ENCODE measurements at places on chromosomes 13 and 19.

GRCh38 chr19:16134510-16134909 lies 9.0 kb upstream of the HSH2D start:
- DNase-seq, result no peak

GRCh38 chr19:19329126-19329525 lies 8.5 kb downstream of the MAU2 start:
- no peak for DNase-seq

GRCh38 chr19:39426170-39426569 lies 9.6 kb downstream of the RPS16 start:
- no peak for DNase-seq

- DNase-seq, result no peak
These were observed 68.1 kb downstream of the ARHGEF7 start for GRCh38 chr13:111183087-111183645.

GRCh38 chr13:36666477-36667229 lies 7.2 kb upstream of the SERTM1 start:
- no peak for DNase-seq

DNA sequence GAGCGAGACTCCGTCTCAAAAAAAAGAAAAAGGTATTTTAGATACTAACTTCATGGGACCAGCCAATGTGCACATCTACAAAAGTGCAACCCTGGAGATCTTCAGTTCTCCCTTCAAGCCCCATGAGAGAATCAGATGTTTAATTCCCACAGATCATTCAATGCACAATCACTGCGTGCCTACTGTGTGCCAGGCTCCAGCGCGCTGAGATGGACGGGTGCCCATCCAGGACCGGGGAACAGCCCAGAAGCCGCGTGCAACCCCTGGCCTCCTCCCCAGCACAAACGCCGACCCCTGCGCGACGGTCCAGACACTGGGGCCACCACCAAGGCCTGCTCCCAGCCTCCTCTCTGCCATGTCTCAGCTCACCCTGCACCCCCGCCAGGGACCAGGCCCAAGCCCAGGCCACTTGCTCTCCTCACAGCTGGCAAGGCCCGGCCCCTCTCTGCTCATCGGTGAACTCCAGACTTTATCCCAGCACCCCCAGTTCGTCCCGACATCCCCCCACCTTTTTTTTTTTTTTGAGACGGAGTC lies 5.3 kb downstream of the BTBD2 start:
- no peak for DNase-seq

- DNase-seq, result peak; percentile 69
These were observed 2.1 kb upstream of the PCDH8 start for GRCh38 chr13:52850396-52851136.

DNA sequence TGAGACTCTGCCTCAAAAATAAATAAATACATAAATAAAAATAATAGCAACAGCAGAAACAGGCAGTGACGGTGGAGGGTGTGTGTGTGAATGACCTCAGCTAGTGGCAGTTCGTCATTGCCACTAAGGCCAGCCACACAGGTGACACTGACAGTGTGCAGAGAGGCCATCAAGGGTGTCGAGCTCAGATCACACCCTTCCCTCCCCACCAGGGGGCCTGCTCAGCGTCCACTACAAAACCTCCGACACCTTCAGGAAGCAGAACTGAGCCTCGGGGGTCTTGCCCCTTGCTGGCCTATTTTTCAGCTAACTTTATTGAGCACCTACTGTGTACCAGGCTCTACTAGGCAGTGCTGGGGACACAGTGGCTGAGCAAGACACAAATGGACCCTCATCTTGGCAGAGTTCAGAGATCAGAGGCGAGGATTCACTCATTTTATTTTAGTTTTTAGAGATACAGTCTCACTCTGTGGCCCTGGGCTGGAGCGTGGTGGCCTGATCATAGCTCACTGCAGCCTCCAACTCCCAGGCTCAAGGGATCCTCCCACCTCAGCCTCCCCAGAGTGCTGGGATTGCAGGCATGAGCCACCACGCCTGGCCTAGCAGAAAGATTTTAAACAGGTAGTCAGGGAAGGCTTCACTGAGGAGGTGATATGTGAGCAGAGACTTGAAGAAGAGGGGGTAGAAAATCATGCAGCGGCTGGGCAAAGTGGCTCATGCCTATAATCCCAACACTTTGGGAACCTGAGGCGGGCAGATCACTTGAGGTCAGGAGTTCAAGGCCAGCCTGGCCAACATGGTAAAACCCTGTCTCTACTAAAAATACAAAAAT lies 30.3 kb upstream of the SEMA6B start:
- DNase-seq, result peak; percentile 45

- no peak for DNase-seq
These were observed 50.6 kb downstream of the XPO4 start for GRCh38 chr13:20851844-20852402.

- DNase-seq, result no peak
These were observed 4.0 kb downstream of the NKPD1 start for GRCh38 chr19:45156751-45157150.

DNA sequence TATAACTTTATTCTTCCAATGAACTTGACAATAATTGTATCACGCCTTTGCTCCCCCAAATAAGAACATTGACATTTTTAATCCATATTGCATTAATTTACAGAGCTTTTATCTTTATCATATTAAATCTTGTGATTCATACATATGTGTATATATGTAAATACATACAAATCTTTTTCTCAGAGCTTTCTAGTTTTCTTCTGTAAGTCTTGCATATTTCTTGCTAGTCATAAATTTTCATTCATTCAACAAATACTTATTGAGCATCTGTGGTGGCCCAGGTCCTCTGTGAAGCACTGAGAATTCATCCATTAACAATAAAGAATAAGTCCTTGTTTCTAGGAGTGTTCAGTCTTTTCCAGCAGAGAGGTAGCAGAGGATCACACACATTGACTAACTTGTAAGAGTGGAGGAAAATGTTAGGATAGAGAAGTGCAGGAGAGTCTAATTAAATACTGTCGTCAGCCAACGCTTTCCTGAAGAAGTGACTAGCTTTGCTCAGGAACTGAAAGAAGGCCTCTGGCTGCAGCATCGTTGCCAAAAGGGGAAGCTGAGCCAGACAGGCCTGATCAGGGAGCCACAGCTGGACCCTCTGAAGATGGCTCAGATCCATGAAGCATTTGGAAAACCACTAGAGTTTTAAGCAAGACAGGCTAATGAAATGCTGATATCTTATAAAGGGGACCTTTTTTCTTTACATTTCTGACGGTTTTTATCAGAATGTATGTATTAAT lies 38.6 kb upstream of the LAMP1 start:
- DNase-seq, result no peak

DNA sequence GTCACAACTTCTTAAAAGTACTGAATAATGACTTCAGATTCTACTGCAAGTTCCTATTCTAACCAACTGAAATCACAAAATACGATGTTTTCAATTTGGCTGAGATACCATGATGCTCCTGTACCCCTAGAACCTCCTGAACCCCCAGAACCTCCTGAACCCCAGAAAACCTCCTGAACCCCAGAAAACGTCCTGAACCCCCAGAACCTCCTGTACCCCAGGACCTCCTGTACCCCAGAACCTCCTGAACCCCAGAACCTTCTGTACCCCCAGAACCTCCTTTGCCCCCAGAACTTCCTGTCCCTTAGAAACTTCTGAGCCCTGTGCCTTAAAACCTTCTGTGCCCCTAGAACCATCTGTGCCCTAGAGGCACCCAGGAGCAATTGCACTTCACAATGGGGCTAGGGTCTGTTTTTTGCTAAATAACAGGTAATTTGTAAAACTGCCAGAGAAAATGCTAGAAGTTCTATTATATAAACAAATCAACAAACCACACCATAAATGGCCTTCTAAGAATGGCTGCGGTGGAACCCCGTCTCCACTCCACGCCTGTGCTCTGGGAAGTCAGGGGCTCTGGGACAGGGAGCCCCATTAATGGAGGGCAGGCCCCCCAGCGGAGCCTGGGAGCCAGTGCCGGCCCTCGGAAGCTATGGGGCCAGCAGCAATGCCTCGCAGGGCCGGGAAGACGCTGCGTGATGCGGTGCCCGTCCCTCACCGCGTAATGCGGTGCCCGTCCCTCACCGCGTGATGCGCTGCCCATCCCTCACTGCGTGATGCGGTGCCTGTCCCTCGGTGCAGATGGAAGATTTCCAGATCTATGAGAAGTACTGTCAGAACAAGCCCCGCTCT lies 21.3 kb upstream of the F7 start:
- no peak for DNase-seq

DNA sequence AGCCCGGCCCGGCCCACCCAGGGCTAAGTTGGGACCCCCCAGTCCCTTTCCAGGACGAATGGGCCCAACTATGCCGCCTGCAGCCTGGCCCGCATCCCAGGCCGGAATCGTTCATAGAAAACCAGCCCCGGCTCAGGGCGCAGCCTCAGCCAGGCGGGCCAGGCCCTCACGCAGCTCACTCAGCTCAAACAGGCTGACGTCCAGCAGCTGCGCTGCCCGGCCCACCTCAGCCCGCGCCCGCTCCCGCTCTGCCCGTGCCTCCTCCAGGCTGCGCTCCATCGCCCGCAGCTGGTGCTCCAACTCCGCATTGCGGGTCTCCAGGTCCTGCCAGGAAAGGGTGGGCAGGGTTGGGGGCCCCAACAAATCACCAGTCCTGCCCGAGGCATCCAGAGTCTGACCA lies 9.8 kb downstream of the DDX49 start:
- no peak for DNase-seq

DNA sequence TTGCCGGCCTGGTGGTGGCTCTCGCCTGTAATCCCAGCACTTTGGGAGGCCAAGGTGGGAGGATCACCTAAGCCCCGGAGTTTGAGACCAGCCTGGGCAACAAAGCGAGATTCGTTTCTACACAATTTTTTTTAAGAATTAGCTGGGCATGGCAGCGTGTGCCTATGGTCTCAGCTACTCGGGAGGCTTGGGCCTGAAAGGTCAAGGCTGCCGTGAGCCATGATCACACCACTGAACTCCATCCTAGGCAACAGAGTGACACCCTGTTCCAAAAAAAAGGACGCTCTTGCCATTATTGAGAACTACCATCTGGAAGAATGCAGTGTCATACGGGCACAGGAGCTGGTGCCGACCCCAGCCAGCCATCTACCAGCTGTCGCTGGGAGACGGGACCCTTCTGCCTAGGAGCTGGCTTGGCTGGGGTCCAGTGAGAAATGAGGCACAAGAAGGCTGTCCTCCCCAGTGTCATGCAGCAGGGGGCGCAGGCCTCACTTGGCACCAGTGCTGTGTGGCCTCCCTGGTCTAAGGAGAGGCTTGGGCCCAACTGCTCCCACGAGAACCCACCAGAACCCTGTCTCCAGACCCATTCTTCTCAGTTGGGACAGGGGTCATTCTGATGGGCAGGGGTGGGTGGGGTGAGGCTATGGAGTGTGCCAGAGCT lies 12.2 kb upstream of the RELB start:
- DNase-seq, result peak; percentile 79

GRCh38 chr13:84025824-84026223 lies 143.6 kb upstream of the SLITRK1 start:
- no peak for DNase-seq

DNA sequence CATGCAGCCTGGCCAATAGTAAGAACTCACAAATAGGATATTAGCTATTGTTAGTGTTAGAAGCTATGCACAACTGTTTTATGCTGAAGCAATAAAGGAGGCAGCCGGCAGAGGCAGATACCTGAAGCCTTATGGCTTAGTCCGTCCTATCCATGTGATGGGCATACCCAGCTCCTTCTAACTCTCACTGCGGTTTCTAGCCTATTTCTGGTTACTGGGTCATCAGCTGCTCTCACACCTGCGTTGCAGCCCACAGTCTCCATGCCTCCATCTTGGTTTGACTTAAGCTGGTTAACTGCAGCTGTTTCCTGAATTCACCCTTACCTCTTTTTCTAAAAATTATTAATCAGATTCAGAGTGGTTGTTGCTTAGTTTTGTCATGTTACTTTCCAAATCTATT lies 40.5 kb upstream of the CNMD start:
- no peak for DNase-seq

DNA sequence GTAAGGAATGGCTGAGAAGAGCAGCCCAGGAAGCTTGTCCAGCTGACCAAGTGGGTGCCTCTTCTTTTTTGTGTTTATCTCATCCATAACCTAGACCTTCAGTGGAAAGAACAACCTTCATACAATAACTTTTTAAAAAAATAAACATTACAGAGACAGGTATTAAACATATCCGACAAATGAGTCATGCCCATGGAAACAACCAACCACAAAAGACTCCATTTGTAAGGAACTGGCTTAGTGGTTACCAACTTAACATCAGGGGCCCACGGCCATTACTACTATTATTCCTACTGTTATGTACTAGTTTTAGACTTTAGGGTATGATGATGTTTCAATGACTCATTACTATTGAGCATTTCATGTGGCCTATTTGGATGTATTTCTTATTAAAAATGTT lies 191.7 kb upstream of the SERP2 start:
- no peak for DNase-seq

DNA sequence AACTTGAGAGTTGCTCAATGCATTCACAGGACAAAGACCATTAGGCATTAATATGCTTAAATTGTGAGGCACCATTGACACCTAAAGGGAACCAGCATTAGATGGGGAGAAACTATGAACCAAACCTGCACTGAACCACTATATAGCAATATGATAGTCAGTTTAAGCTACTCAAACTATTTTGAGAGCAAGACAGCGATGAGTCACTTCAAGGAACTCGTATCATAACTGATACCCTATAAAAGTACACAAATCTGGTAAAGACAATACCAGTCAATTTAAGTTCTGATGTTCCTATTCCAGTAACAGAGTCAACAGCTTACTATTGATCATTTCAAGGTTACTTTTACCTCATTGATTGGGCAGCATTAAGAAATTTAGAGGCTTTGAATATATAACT lies 151.3 kb upstream of the ATXN8OS start:
- DNase-seq, result no peak

- peak; percentile 95 for DNase-seq
These were observed 11.9 kb downstream of the LTBP4 start for GRCh38 chr19:40612831-40613689.

GRCh38 chr19:495402-496111 lies 729 bp upstream of the MADCAM1 start:
- DNase-seq, result peak; percentile 76

- DNase-seq, result no peak
These were observed 116.6 kb upstream of the UQCRFS1 start for GRCh38 chr19:29329460-29330134.

DNA sequence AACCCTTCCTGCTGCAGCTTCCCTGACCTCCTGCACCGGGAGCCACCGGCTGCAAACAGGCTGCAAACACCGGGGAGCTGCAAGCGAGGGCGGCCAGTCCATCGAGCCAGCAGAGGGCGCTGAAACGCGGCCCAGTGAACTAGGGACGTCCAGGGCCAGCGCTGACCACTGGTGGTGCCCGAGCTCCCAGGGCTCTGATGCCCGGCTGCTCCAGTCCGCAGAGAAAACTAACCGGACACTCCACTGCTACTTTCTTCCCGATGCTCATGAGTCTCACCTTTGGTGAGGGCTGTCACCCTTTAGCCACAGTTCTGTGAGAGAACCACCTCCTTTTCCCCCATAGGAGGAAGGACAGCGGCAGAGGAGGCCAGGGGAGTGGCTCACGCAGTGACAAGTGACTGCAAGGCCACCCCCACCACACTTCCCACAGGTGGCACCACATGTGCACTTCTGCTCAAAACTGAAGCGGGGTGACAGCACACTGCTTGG lies 82.8 kb upstream of the MTIF3 start:
- peak; percentile 78 for DNase-seq

- no peak for DNase-seq
These were observed 110.3 kb downstream of the MIPEP start for GRCh38 chr13:23778879-23779278.

- peak; percentile 67 for DNase-seq
These were observed 12.8 kb upstream of the SELENOW start for GRCh38 chr19:47765523-47766358.

GRCh38 chr19:4443188-4443587 lies 14.4 kb downstream of the UBXN6 start:
- no peak for DNase-seq

- DNase-seq, result peak; percentile 79
These were observed at the start of gene NOVA2 for GRCh38 chr19:45973553-45974338. TSS of gene NOVA2 (minus strand) at chr19:45973865. CDS start at chr19:45973351, 514 bp downstream.

GRCh38 chr13:86563308-86563707 lies 764.1 kb upstream of the SLITRK6 start:
- DNase-seq, result no peak

Measured in stimulated activated CD8-positive, alpha-beta memory T cell treated with anti-CD3 and anti-CD28 coated beads, Interleukin-4, amount 100 ng/mL, for 48 hours (primary cell).